ENCODE measurements at places on chromosomes 6 and 20.

DNA sequence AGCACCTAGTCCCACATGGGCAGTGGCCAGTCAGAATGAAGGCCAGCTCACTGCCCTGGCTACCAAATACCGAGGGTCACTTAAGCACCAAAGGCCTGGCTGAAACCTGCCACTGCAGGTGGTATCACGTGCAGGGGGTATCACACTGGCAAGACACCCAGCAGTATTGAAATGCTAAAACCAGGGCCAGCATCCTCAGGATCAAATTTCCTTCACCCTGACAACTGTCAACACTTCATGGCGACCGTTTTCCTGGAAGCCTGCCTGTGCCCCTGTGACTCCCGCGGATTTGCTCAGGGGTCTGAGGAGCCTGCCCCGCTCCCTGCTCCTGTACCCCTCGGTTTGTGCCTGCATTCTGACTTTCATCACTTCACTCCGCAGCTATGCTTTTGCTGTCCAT is 151.1 kb downstream of the TTLL2 start:
- DNase-seq: no peak

DNA sequence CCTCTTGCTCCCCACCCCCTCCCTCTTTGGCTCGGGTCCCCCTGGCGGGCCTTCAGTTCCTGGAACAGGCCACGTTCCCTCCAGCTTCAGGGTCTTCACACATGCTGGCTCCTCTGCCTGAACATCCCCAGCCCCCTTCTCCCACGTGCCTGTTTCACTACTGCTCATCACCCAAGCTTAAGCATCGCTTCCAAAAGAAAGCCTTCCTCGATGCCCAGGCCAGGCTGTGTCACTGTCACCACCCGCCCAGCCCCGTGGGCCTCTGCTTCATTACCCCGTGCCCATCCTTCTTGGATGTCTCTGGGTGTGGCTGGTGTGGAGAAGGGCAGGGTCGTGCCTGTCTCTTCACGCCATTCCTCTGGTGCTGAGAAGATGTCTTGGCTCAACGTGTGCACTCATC is 2.8 kb downstream of the DLGAP4 start:
- DNase-seq: no peak

GRCh38 chr20:4891190-4891763 is 110.0 kb downstream of the SLC23A2 start:
- DNase-seq: no peak

DNA sequence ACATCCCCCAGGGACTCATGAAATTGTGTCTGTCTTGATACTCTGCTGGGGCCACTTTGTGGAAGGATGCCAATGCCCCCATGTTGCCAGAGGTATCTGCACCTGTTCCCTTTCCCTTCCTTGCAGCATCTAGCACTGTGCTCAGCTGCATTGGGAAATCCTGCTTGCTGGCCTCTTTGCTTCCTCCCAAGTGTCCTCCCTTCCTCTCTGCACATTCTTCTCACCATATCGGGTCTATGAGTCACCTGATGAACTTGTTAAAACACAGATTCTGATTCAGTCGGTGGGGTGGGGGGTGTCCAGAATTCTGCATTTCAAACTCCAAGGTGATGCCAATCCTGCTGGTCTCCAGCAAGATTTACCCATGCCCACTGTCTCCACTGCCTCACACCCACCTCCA is 467.8 kb downstream of the PTPRT start:
- no peak for DNase-seq

DNA sequence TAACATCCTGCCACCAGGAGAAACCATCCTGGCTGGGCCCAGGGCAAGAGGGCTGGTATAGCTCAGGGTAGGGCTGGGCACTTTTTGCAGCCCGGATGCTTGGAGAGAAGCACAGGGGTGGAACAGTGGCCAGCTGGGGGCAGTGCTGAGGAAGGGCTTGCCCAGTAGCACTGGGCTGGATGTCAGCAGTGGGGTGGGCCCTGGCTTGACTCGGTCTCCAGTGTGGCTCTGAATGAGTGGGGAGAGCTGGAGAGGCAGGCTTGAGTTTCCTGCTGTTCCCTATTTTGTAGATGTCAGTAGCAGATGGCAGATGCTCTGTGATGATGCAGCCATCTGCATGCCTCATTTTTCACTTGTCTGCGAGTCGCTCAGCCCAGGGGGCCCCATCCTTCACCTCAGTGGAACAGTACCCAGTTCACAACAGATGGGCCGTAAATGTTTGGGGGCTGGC is 56.3 kb upstream of the TULP1 start:
- no peak for DNase-seq

GRCh38 chr6:74932232-74932888 is 273.5 kb downstream of the COL12A1 start:
- DNase-seq: no peak

DNA sequence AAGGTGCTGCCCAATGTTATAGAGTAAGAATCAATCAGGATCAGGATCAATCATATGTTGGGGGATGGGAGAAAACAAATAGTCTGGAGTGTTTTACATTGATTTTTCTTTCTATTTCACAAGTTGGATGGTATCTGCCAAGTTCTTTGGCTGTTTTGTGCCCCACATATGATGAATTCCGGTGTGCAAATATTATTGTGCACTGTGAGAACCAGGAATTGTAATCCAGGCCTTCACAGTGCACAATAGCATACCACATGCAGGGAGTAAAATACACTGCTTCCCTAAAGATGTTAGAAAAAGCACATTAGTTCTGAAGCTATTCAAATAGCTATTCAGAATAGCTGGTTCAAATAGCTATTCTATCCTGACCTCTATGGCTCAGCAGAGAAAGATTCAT is 133.7 kb downstream of the LCA5 start:
- DNase-seq: no peak

DNA sequence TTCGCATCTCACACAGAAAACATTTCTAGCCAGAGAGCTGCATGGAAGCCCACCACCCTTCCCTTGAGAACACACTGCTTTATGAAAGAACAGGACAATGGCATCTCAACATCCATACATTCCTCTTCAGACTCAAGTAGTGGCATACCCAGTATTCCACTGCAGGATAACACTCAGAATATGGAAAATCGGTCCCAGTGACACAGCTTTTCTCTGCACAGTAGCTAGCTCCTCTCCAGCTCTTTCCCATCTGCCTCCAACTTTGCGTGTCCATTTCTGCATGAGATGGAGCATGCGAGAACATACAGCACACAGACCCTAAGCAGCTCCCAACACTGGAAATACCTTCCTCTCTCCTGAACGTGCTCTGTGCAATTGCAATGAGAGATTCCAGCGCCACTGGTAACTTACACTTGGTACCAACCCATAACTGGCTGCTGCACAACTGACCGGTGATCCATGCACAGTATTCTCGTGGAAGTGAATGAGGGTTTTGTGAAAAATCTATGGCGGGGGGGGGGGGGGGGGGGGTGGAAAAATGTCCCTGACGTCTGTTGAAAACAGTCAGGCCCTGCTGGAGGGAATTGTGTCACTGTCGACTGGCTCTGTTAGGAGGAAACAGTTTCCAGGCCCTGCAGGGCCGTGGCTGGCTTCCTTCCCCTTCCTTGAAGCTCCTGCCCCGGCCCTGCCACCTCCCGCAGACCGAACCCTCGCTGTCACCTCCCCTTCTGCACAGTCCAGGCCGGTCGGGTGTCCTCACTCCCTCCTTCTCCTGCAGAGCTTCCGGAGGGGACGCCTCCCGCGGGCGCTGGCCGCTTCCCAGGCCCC is 265.9 kb upstream of the QKI start:
- no peak for DNase-seq

GRCh38 chr6:117729613-117730012 is 54.3 kb downstream of the NUS1 start:
- no peak for DNase-seq

- no peak for DNase-seq
Observed at GRCh38 chr20:35297740-35298139, 5.5 kb upstream of the FAM83C start.

- no peak for DNase-seq
Observed at GRCh38 chr6:35669451-35670045, 19.2 kb downstream of the FKBP5 start.

DNA sequence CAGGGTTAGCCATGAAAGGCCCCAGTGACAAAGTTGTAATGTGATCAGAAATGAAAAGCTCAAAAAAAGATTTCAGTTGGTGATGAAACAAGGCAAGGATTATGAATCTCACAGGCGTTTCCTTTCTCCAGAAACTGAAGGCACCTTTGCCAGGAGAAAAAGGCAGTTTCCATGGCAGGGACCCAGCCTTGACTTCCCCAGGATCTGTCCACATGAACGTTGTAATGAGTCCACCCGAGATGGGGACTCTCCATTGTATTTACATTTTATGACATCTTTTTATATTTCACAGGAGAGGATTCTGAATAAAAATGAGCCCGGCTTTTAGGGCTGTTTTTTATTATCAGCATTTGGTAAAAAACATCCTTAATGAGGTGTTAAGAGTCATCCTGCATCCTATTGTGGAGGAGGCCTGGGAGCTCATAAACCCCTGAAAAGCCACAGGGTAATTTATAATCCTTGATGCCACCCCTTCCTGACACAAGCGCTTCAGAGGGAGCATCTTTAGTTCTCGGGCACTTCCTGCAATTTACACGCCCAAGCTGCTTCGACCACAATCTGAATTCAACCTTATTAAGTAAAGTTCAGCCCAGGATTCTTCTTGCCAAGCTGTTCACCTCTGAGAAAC is 74.1 kb upstream of the SALL4 start:
- DNase-seq: no peak

- no peak for DNase-seq
Observed at GRCh38 chr6:10363911-10364310, 51.0 kb downstream of the TFAP2A start.

DNA sequence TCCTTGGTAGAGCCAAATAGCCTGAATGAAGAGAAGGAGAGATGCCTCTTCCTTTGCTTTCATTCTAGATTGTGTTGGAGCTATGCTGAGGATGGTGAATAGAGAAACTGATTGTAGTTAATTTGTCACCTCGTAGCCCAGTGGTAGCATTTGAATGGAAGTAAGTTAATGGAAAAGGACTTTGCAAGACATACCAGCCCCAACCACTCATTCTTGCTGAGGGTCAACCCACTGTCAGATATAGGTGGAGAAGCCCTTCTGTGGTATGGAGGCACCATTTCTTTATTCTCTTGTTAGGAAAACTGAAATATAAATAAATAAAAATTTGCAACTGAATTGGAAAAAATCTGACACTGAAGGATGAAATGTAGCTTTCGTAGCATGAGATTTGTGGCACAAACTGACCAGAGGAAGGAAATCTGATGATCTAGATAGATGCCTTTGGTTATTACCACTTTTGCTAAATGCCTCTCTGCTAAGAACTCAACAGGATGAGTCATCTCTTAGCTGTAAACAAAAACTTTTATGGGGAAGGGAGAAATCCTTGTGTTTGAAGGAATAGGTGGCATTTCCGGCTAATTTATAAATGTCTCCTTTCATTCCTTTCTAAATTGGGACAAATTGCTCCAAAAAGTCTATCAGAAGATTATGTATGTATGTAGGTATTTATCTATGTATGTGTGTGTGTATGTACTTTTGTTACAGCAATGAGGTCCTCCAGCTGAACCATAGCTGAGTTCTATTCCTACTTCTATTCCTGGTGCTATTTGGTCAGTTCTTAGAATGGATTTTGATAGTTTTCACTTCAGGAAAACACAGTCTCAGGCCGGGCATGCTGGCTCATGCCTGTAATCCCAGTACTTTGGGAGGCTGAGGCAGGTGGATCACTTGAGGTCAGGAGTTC is 76.5 kb upstream of the SUPT3H start:
- no peak for DNase-seq

All from NCI-H2081 (cell line).